A549 treated with Hydrocortisone at 1 μM for 4 hours (cell line): ENCODE measurements at places on chromosomes 5 and 9. TPM values are rescaled to one million over a fixed set of nuclear protein-coding genes. Genes with fewer than 3 reads are reported as not detected.

RASGEF1C gene
- total RNA-seq = 0.08 to 0.20 TPM (median 0.11 TPM) in 5 replicates

NRG2 gene
- total RNA-seq = 1.4 to 2.2 TPM (median 1.8 TPM) in 5 replicates

PCDHA9 gene
- total RNA-seq = not detected in 5 replicates

CCDC192 gene
- not detected in 5 replicates for total RNA-seq

CTNND2 gene
- not detected in 5 replicates for total RNA-seq

EPB41L4A gene
- 2.5 to 3.7 TPM (median 3.2 TPM) in 5 replicates for total RNA-seq

KCNV2 gene
- not detected in 5 replicates for total RNA-seq

IFNK gene
- total RNA-seq = 0.09 TPM in 1 of 5 replicates, not detected in the others

ITGA1 gene
- 0.92 to 1.6 TPM (median 1.1 TPM) in 5 replicates for total RNA-seq

CXCL14 gene
- total RNA-seq = 0.13 to 0.37 TPM (median 0.15 TPM) in 5 replicates

PCDHGC3 gene
- 5.3 to 6.9 TPM (median 6.2 TPM) in 5 replicates for total RNA-seq

NTNG2 gene
- total RNA-seq = 0.83 to 2.2 TPM (median 1.4 TPM) in 5 replicates

AQP7 gene
- total RNA-seq = 0.28 to 0.56 TPM (median 0.33 TPM) in 5 replicates

PCDHB7 gene
- total RNA-seq = not detected in 5 replicates

FOXD4L6 gene
- total RNA-seq = 0.06 to 0.07 TPM in 2 of 5 replicates, not detected in the others

GLDC gene
- total RNA-seq = 12.6 to 16.1 TPM (median 13.0 TPM) in 5 replicates

SEMA5A gene
- 0.01 TPM in 1 of 5 replicates, not detected in the others for total RNA-seq

EFNA5 gene
- 18.1 to 23.1 TPM (median 20.5 TPM) in 5 replicates for total RNA-seq

LRSAM1 gene
- total RNA-seq = 9.7 to 10.4 TPM (median 9.8 TPM) in 5 replicates

DMGDH gene
- total RNA-seq = 0.15 TPM in 1 of 5 replicates, not detected in the others

MZB1 gene
- total RNA-seq = 0.13 TPM in 1 of 5 replicates, not detected in the others

GABRA1 gene
- not detected in 5 replicates for total RNA-seq

PCDHA13 gene
- total RNA-seq = 0.06 to 0.10 TPM (median 0.08 TPM) in 3 of 5 replicates, not detected in the others

RMI1 gene
- total RNA-seq = 10.3 to 18.7 TPM (median 13.4 TPM) in 5 replicates

GPRIN1 gene
- 7.3 to 9.6 TPM (median 9.1 TPM) in 5 replicates for total RNA-seq

RXRA gene
- total RNA-seq = 28.7 to 37.2 TPM (median 33.9 TPM) in 5 replicates

CCL28 gene
- 0.03 to 0.13 TPM (median 0.06 TPM) in 5 replicates for total RNA-seq

C9orf152 gene
- 0.15 to 0.22 TPM (median 0.16 TPM) in 5 replicates for total RNA-seq

EEIG1 gene
- total RNA-seq = 41.9 to 56.2 TPM (median 44.3 TPM) in 5 replicates

TAF11L11 gene
- 0.07 to 0.39 TPM (median 0.10 TPM) in 4 of 5 replicates, not detected in the other for total RNA-seq

GLRA1 gene
- not detected in 5 replicates for total RNA-seq

MARCHF6 gene
- total RNA-seq = 57.4 to 78.1 TPM (median 65.3 TPM) in 5 replicates

ADGRD2 gene
- total RNA-seq = not detected in 5 replicates

IFNA2 gene
- total RNA-seq = not detected in 5 replicates

IL3 gene
- total RNA-seq = not detected in 5 replicates

OR1N2 gene
- total RNA-seq = not detected in 5 replicates

TEX48 gene
- not detected in 5 replicates for total RNA-seq

SHROOM1 gene
- total RNA-seq = 8.8 to 11.6 TPM (median 10.2 TPM) in 5 replicates

NIM1K gene
- 0.24 to 0.30 TPM (median 0.28 TPM) in 5 replicates for total RNA-seq

FOXD4L5 gene
- 0.03 TPM in 3 of 5 replicates, not detected in the others for total RNA-seq

IL9 gene
- not detected in 5 replicates for total RNA-seq

PDLIM7 gene
- total RNA-seq = 68.0 to 88.6 TPM (median 79.2 TPM) in 5 replicates

SLC34A1 gene
- total RNA-seq = not detected in 5 replicates

NOXA1 gene
- total RNA-seq = 0.79 to 1.8 TPM (median 1.7 TPM) in 5 replicates

PLPPR1 gene
- total RNA-seq = not detected in 5 replicates

RNF145 gene
- 132 to 158 TPM (median 144 TPM) in 5 replicates for total RNA-seq

DHFR gene
- 47.6 to 70.4 TPM (median 51.8 TPM) in 5 replicates for total RNA-seq

NUP188 gene
- 38.4 to 46.2 TPM (median 40.7 TPM) in 5 replicates for total RNA-seq

PCDHB9 gene
- 0.03 TPM in 1 of 5 replicates, not detected in the others for total RNA-seq

TMEM252 gene
- total RNA-seq = not detected in 5 replicates

FBXL7 gene
- 1.2 to 1.6 TPM (median 1.4 TPM) in 5 replicates for total RNA-seq

FAM78A gene
- 0.27 to 0.53 TPM (median 0.38 TPM) in 5 replicates for total RNA-seq

ANAPC2 gene
- 26.9 to 35.9 TPM (median 31.9 TPM) in 5 replicates for total RNA-seq
